ENCODE measurements at places on chromosomes 12 and 14. TPM values are rescaled to one million over a fixed set of nuclear protein-coding genes. Genes with fewer than 3 reads are reported as not detected.

- DNase-seq: no peak
These were observed 10.8 kb downstream of the BMAL2 start for GRCh38 chr12:27343255-27344000.

DCN gene
- polyA plus RNA-seq: 568 TPM

AQP5 gene
- 0.64 TPM for polyA plus RNA-seq

ASCL1 gene
- polyA plus RNA-seq: 6.4 TPM

KRT6A gene
- polyA plus RNA-seq: 0.01 TPM
